Nucleus accumbens (tissue), 56 donors: ENCODE measurements at places on chromosomes 13 and 19.

- DNase-seq: no peak
These were observed 43.1 kb upstream of the STARD13 start for GRCh38 chr13:33328701-33329100.

DNA sequence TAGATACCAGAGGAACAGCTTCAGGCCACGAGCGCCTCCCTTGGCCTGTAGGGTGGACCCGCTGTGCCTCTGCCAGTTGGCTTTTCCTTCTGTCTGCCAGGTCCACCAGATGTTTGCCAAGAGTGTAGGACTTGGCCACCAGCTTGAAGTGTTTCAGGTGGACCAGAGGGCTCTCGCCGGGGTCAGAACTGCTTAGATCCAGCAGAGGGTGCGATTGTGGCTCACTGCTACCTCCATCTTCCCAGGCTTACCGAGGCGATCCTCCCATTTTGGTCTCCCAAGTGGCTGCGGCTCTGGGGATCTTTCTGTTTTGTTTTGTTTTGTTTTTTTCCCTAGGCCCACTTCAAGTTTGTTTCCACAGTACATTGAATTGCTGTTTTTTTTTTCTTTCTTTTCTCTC lies 23.0 kb upstream of the ZNF730 start:
- DNase-seq: no peak

GRCh38 chr13:51266642-51267041 lies 44.4 kb downstream of the FAM124A start:
- DNase-seq: no peak

- no peak for DNase-seq
These were observed 414.2 kb upstream of the MIR17HG start for GRCh38 chr13:90933097-90933826.

DNA sequence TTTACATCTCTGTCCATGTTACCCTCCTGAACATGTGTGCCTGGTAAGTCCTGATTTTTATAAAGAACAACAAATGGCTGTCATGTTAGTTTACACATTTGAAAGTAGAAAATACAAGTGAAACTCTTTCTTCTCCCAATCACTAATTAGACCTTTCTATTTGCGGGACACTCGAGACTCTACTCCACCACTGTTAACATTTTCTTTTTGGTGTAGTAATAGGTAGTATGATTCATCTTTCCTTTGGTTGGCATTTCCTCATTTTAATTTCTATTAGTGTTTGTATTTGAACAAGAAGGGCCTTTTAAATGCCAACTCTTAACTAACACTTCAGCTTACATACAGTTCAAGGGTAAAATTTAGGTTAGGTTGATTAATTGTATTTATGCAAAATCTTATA lies 371.1 kb downstream of the PCDH9 start:
- no peak for DNase-seq
